T-cell (primary cell): ENCODE measurements at places on chromosomes 6 and 20.

- no peak for DNase-seq
Measured at GRCh38 chr20:44796758-44797457, 13.4 kb downstream of the RIMS4 start.

DNA sequence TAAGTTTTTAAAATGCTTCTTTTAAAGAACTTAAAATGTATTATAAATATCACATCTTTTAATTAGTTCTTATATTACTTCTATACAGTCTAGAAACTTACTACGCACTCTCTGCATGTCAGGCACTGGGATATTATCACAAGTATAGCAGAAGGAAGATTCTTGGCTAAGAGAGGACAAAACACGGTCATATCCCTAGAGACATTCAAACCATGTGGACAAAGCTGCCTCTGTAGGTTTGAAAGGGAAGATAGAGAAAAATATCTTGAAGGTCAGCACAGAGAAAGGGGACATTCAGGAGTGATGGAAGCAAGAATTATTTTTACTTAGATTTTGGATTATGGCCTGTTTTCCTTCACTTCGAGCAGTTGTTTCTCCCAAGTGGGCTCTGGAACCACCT is 64.1 kb downstream of the LRRC1 start:
- no peak for DNase-seq

DNA sequence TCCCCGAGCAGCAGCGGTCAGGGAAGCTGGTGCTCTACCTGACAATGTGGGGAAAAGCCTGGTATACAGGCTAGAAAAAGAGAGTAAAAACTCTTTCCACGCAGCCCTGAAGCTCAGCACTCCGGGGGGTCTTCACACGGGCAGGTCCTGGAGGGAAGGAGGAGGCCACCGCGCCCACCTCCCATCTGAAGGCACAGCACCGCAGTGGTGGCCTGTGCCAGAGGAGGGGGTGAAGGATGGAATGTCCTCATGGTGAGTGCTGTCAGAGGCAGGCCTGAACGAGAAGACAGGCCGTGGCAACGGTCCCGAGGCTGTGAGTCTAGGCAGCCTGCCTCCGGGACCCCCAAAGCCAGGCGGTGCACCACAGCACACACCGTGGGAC is 5.8 kb downstream of the SLC2A4RG start:
- DNase-seq, result no peak

GRCh38 chr6:47023573-47023972 is 18.6 kb downstream of the ADGRF1 start:
- DNase-seq, result no peak

GRCh38 chr20:41182296-41183212 is 45.2 kb downstream of the PLCG1 start:
- DNase-seq, result no peak

DNA sequence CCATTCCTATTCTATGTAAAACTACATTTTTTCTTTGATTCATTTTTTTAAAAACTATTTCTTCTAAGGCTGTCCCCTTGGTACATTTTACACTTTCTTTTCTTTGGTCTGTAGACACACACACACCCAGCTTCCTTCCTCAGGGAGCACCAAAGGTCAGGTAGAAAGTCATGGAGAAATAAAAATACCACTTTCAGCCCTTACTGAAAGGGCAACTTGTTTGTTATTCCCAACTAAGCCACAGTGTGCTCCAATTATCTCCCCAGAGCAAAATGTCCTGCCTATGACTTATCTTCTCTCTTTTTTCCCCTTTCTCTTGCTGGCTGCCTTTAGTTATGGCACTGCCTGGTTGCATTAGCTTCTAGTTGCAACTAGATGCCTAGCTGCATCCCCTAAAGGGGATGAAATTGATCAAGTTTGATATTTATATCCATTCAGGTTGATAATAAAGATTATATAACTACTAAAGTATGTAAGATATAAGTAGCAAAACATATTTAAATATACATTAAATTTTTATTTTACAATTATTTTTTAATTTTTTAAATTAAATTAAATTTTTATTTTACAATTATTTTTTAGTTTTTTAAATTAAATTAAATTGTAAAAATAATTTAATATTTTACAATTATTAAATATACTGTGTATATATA is 21.6 kb upstream of the LRRC1 start:
- no peak for DNase-seq

DNA sequence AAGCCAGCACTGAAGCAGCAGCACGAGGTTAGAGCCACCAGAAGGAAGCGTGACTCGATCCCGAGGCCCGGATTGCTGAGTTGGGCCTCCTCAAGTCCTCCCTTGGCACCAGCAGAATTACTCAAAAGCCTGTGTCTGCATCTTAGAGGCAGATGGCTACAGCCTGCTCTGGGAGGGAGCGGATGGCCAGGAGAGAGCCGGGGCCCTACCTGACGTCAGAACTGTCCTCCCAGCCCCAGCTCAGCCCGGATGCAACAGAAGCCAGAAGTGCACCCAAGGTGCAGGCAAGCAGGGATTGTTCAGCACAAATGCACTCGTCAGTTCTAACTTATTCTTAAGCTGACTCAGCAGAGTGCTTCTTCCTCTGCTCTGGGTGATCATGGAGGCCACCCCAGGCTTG is 155.5 kb upstream of the RPS6KA2 start:
- DNase-seq, result no peak

DNA sequence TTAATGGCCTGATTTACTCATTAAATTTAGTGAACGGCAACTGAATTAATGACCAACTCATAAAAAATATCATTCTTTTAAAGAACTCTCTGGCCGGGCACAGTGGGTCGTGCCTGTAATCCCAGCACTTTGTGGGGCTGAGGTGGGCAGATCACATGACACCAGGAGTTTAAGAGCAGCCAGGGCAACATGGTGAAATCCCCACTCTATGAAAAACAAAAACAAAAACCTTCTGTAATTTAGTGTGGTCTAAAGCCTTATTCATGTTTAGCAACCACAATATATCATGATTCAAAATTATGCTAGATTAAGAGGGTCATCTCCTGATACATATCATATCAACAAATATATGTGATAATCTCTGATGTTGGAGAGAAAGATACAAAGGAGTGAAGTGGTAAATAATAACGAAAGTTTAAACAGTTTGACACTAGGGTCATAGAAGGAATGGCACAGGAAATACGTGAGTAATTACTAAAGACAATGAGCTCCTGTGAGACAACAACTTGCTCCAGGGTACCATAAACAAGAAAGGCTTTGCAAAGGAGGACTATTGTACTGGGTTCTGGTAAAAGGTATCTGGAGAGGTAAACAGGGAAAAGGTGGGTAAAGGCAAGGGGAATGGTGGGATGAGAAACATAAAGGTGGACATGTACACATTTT is 5.7 kb downstream of the ELOVL4 start:
- DNase-seq, result no peak
